Cardiac septum (tissue), 1 donor: ENCODE measurements at places on chromosomes 16 and 17.

DNA sequence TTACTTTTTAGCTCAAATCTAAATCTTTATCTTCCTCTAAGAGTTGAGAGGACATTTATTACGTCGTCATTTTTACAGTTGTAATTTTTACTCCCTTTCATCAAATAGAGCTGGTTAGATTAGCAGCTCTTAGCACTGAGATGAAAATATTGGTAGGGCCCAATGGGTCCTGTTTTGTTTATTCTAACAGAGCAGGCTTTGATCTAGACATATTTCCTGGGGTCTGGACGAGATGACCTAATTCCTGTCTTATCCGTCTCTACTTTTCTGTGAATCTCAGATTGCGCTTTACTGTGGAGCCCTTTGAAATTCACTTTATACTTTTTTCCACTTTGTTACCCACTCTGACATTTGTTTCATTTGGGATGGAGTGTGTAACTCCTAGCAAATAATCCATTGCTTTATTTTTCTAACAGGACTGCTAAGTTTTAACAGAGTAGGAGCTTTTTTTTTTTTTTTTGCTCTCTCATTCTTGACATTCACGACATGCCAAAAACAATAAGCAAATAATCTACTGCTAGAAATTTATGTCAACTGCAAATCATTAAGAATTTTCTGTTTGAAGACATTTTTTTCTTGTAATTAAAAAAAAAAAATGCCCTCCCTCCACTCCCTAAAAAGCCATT, 18.5 kb downstream of the SALL1 start:
- DNase-seq, result no peak

GRCh38 chr16:27492588-27492979, 57.1 kb downstream of the GTF3C1 start:
- DNase-seq, result no peak

GRCh38 chr16:57131351-57131970, 39.1 kb downstream of the CPNE2 start:
- DNase-seq, result no peak

DNA sequence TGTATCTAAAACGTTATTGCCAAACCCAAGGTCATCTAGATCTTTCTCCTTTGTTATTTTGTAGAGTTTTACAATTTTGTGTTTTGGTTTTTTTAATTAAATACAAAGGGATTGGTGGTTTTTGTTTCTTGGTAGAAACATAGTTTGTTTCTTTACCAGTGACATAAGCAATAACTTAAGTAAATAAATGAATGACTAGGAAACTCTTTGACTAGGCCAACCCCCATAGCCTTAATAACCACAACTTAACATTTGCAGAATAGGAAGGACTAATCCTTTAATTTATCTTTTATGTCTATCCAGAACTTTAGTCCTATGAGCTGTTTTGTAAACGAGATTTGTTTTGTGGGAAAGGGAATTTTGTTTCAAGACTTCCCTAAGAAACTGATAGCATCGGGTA, 162.5 kb downstream of the PRKCA start:
- DNase-seq, result no peak

GRCh38 chr17:22203208-22203715, 510.9 kb downstream of the KCNJ18 start:
- DNase-seq, result no peak

DNA sequence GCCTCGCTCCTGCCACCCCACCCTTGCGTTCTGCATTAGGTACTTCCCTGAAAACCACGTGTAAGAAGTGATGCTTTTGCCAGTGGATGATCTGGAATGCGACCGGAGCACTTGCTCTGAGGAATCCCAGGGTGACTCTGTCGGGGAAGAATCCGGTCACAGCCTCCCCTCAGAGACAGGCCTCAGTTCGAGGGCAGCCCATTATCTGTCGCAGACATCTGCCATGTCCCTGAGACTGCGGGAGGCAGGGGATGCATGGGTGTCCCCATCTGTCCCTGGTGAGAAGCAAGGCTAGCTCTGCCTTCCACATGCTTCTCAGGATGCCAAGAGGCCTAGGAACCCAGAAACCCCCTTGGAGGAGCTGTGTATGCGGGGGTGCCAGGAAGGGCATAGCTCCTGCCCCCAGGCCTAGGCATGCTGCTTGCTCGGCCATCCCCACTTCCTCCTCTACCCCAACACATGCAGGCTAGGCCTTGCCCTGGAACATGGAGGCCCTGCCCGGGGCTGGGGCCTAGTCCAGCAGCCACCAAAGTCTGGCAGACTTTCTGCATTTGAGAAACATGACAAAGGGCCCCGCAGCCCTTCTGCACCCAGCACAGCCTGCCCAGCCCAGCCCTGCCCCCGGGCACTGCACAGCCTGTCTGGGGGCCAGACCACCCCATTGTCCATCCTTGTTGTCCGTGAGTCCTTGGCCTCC, 20.5 kb downstream of the MNT start:
- DNase-seq, result no peak

GRCh38 chr17:44655983-44656710, at the start of gene MEIOC:
TSS of gene MEIOC (plus strand) at chr17:44656468. CDS start at chr17:44656614, 146 bp downstream.
- no peak for DNase-seq

DNA sequence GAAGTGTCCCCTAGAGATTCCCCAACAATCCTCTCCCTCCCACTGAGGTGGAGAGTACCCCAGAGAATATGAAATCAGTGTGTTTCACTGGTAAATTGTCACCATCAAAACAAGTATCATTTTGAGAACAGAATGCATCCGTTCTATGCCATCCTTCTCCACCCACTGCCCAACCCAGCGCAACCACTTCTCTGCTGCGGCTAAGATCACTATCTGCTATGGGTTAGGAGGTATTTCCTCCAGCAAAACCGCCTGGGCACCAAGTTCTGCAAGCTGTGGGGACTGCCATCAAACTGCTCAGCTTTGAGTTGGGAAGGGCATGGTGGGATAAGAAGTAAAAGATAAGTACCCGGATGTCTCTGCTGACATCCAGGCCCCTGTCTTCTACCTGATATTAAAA, 24.4 kb downstream of the CNTNAP1 start:
- DNase-seq, result no peak

DNA sequence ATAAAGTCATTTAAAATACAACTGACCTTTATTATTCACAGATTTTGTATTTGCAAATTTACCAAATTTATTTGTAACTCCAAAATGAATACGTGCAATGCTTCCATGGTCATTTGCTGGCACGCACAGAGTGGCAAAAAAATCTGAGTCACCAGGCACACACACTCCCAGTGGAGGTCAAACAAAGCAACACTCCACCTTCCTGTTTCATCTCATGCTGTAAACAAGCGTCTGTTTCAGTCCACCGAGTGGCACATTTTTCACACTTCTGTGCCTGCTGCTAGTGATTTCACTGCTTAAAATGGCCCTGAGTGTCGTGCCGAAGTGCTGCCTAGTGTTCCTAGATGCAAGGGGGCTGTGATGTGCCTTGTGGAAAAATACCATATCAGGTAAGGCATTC, 17.8 kb upstream of the ITGAE start:
- no peak for DNase-seq

DNA sequence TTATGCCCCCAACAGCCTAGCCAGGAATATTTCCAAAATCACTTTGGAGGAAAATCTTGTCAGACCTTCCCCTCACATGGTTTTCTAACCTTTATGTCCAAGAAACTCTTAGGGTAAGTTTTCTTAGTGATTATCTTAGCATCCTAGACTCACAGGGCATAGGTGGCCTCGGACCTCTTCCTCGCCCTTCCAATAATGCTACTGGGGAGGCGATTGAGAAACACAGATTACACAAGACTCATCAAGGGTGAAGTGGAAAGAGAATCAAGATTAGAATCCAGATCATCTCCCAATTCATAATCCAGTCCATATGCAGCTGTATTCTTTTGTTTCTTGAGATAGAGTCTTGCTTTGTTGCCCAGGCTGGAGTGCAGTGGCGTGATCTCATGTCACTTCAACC, 358.4 kb upstream of the CDH5 start:
- no peak for DNase-seq

GRCh38 chr17:42787266-42787665, 6.9 kb downstream of the WNK4 start:
- DNase-seq, result no peak

GRCh38 chr17:48528936-48529682, 1.7 kb downstream of the HOXB1 start:
- no peak for DNase-seq

DNA sequence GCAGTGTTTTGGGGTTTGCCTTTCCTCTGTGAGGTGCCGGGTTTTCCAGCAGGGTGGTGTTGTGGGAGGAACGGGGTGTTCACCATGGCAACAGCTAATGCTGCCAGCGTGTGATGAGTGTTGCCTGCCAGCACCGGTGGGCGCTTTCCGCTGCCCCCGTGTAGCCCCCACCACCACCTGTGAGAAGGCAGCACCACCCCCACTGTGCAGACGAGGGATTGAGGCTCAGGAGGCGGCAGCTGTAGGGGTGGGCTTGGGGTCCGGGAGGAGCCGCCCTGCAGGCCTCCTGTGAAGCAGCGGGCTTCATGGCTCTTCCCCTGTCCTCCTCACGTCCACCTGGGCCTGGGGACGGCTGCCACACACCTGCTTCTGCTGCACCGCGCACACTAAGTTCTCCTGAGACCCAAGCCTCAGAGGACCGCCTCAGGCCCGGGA, 5.2 kb downstream of the RAB40C start:
- DNase-seq, result no peak

GRCh38 chr16:53949715-53950410, 245.9 kb downstream of the FTO start:
- DNase-seq, result no peak

- DNase-seq, result no peak
Observed at GRCh38 chr16:10181196-10182162, 749 bp downstream of the GRIN2A start.
